GM19239 (cell line): ENCODE measurements at places on chromosomes 16 and 17.

DNA sequence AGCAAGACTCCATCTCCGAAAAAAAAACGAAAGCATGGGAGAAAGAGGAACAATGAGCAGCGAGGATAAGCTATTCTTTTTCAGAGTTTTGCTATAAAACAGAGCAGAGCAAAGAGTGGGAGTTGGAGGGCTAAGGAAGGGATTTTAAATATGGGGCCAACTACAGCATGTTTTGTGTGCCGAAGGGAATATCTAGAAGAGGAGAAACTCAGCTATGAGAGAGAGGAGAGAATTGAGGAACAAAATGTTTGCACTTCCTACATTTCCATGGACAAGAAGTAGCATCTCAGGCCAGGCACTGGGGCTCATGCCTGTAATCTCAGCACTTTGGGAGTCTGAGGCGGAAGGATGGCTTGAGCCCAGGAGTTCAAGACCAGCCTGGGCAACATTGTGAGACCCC, 13.1 kb upstream of the GRB2 start:
- DNase-seq, result no peak

DNA sequence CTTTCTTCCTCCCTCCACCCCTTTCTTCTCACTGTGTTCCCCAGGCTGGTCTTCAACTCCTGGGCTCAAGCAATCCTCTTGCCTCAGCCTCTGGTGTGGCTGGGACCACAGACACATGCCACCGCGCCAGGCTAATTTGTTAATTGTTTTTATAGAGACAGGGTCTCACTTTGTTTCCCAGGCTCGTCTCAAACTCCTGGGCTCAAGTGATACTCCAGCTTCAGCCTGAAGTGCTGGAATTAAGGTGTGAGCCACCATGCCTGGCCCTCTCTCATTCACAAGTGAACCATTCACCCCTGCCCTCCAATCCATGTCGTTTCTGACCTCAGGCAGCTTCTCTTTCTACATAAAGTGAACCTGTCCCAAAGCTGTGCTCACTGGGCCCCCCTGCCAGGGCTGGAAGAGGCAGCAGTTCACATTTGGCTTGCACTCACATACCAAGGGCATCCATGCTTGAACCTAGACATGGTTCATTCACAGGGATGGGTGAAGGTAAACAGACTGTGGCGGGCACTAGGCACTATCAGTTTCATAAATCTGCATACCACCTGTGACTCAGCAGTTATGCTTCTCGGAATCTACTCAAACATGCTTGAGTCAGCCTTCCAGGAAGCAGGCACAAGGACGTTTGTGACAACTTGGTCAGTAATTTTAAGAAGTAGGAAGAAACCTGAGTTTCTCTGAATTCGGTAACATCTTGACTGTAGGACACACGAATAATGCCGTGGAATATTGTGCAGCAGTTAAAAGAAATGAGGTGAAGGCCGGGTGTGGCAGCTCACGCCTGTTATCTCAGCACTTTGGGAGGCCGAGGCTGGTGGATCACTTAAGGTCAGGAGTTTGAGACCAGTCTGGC, 6.0 kb upstream of the RNF213 start:
- peak; percentile 65 for DNase-seq

GRCh38 chr16:55571-56136, 2.0 kb downstream of the SNRNP25 start:
- DNase-seq, result no peak

GRCh38 chr16:28915181-28915580, 9.9 kb downstream of the RABEP2 start:
- DNase-seq, result no peak

DNA sequence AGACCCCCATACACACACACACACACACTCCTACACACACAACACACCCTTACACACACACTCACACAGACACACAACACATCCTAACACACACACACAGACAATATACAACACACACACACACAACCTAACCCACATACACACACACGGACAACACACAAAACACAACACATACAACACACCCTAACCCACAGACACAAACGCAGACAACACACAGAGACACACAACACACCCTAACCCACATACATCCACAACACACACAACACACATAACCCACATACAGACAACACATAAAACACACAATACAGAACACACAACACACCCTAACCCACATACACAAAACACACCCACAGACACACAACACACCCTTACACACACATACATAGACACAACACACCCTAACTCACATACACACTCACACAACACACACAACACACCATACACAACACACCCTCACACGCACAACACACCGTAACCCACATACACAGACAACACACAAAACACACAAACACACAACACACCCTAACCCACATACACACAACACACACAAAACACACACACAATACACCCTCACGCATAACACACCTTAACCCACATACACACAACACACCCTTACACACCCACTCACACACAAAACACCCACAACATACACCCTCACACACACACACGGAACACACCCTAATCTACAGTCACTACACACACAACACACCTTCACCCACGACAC, 4.4 kb downstream of the ASGR1 start:
- no peak for DNase-seq

GRCh38 chr16:28145796-28146195, 66.0 kb downstream of the XPO6 start:
- no peak for DNase-seq

- no peak for DNase-seq
Measured at GRCh38 chr16:58109330-58109729, 19.9 kb downstream of the CFAP20 start.

DNA sequence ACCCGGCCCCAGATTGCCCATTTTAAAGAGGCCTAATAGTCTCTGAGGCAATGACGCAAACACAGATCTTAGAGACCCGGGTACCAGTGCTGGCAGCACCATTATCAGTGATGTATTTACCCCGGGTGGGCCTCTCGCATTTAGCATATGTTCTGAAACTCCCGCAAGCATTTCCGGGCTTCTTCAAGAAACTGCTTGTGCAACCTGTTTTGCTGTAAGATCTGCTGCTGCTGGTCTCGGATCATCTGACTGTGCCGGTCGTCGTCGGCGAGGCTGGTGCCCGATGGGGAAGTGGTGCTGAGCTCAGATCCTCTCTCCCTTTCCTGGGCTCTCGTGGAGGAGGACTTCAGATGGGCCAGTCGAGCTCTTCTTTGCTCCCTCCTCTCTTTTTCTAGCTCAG, 12.5 kb downstream of the CEP295NL start:
- DNase-seq, result peak; percentile 49

- no peak for DNase-seq
Measured at GRCh38 chr17:10041916-10042588, 137.0 kb upstream of the RCVRN start.

GRCh38 chr17:31405890-31406371, 14.5 kb downstream of the RAB11FIP4 start:
- no peak for DNase-seq

DNA sequence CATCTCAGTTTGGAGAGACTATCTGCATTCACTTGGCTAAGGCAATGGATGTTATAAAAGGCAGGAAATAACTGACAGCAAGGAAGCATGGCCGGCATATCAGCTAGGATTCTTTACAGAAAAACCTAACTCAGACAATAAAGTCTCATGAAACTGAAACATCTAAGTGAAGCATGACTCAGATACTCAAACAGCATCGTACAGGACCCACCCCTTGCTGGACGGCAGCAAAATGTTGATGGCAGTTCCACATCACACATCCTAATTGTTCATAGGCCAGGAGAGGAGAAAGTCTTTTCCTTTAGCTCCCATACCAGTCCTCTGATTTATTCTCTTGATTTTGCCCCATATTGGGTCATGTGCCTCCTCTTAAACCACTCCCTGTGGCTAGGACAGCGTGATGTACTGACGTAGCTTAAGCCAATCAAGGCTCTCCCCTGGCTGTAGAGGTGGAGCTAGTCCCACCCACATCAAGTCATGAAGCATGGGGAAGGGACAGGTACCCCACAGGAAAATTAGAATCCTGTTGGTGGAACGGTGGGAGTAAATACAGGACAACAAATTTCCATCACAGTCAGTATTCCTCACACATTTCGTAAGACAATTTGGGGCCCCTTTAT, 178.9 kb downstream of the IRX3 start:
- no peak for DNase-seq

GRCh38 chr16:20942256-20942655, 41.7 kb downstream of the LYRM1 start:
- no peak for DNase-seq

DNA sequence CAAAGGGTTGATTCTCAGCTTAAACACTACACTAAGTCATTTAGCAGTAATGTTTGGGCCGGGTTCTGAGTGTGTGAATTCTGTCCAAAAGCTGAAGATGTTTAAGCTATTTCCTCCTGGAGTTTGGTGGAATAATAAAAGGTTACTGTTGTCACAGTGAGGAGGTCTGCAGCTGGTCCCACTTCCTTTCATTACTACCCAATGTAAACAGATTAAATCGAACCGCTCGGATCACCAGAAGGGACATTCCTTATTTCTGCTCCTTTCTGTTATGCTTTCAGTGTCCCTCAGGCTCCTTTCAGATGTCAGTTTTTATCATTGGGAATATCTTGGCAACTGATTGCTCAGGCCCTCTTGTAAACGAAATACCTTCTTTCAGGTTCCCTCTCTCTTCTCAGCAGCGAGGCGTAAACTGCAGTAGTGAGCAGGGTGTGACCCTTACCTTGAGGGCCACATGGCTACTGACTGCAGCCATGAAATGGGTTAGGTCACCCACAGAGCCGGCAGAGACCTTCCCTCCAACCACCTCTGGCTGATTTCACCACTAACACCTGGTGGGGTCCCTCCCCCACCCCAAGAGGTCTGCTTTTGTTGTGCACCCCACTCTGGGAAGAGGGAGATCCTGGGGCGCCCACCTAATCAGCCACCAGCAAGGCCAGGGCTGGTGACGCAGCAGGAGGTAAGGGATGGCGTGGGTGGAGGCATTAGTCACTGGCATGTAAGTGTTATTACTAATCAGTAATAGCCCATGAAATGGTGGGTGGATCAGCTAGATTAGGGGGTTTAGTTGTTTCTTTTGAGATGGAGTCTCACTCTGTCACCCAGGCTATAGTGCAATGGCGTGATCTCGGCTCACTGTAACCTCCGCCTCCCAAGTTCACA, 117.6 kb downstream of the VPS53 start:
- DNase-seq, result no peak

DNA sequence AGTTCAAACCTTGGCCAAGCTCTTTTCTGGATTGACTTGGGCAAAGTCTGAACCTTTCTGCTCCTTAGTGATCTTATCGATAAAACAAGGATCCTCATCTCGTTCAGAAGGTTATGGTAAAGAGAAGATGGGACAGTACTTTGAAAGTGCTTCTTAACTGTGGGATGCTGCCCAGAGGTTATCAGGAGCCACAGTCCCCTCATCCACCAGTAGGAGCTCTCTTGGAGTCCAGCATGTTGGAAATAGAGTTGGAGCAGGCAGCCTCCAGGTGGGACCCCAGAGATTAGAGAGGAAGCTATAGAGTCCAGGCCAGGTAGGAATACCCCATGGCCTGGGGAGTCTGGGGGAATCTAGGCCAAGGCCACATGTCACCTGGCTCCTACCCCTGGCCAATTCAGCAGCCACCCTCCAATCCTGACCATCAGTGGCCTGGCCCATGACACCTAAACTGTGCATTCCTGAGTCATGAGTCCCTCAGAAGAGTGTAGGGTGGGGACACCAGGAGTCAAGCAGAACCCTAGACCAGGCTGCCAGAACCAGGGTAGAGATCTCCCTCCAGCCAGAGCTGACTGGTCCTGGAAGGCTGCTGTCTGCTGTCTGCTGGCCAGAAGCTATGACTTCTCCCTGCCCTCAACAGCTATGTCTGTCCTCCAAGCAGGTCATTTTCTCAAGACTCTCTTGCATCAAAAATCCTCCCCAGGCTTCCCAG, 144.3 kb downstream of the AIPL1 start:
- DNase-seq, result no peak

- no peak for DNase-seq
Measured at GRCh38 chr17:40980596-40980995, 3.5 kb downstream of the KRT40 start.

GRCh38 chr17:79246225-79247190, 171.9 kb downstream of the ENGASE start:
- no peak for DNase-seq

GRCh38 chr16:64410306-64410705, 711.6 kb downstream of the CDH11 start:
- no peak for DNase-seq

DNA sequence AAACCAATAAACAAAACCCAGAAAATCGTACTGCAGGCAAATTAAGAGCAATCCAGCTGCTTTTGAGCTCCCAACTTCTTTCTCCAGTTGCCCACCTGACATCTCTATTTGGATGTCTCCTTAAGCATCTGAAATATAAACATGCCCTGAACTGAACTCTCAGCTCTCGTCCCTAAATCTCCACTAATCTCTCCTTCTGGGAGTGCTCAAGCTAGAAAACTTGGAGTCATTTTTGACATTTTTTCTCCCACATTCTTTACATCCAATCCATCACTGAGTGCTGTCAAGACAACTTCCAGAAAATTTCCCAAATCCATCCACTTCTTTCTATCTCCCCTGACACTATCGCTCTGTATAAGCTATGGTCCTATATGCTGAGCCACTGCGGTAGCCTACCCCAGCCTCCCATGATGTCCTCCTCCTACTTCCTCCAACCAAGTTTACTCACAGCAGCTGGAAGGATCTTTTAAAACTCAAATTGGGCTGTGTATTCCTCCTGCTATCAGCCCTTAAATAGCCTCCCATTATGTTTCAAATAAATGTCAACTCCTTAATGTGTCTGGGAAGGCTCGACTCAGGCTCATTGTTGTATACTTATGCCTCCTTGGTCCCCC, 53.1 kb downstream of the HS3ST3B1 start:
- DNase-seq, result no peak

DNA sequence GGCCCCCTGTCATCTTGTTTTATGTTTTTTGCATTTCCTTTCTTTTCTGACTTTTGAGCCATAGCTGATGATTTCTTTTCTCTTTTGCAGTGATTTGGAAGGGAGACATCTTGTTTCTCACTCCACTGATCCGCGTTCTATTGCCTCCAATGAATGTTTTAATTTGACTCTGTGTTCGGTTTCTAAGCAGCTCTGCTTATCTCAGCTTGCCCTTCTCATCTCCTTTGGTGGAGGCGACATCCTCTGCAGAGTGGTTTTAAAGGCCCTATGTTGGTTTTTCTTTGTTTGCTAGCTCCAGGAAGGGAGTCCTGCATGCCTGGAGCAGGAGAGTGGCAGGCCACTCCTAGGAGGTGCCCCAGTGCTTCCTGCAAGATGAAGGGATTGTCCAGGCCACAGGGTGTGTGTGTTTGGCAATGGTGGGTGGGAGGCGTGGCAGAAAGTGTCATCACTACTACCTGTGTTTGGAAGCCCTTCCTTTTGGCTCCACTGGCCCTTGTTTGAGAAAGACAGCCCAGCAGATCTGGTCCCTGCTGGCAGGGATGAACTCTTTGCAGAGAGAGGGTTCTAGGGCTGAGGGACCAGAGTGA, 13.6 kb downstream of the SMPD3 start:
- no peak for DNase-seq
